ENCODE measurements at places on chromosomes 12 and 14.
A peak's percentile ranks its signal among the peaks of the same experiment; 100 is the strongest.

DNA sequence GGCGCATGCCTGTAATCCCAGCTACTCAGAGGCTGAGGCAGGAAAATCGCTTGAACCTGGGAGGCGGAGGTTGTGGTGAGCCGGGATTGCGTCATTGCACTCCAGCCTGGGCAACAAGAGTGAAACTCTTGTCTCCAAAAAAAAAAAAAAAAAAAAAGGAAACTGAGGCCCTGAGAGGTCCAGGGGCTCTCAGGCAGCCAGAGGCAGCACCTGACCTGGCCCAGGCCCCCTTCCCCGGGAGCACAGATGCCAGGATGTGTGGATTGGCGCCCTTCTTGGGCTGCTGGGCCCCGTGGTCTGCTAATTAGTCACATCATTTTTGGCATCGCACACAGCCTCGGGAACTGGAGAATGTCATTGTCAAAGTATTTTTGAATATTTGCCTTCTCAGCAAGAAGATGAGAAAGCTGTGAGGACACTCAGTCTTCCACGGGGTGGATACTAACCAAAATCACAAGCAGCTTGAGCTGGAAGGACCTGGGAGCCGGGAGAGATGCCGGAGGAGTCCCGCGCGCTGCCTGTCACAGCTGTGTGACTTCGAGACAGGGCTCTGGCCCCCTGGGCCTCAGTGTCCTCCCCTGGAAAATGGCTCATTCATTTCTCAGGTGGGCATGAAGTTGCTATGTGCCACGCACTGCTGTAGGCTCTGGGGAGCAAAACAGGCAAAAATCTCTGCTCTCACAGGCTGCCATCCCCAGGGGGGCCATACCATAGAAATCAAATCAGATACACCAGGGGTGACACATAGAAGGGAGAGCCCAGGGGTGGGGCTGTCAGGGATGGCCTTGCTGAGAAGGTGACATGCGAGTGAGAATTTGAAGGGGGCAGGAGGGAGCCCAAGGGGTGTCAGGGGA lies 12.5 kb upstream of the RCOR1 start:
- DNase-seq: peak; percentile 33

DNA sequence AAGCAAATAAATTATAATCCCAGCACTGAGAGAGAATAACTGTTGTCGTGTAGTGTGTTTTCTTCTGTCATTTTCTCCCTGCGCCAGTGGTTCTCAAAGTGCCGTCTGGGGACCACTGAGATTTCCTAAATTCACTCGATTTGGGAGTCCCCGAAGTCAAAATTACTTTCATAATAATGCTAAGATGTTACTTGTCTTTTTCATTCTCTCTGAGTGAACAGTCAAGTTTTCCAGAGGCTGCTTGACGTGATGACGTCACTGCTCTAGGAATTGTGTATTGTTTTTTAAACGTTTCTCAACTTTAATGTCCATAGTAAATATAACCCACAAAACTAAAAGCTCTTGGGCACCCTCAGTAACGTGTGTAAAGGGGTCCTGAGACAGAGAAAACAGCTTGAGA lies 796 bp upstream of the POP5 start:
- DNase-seq: no peak

DNA sequence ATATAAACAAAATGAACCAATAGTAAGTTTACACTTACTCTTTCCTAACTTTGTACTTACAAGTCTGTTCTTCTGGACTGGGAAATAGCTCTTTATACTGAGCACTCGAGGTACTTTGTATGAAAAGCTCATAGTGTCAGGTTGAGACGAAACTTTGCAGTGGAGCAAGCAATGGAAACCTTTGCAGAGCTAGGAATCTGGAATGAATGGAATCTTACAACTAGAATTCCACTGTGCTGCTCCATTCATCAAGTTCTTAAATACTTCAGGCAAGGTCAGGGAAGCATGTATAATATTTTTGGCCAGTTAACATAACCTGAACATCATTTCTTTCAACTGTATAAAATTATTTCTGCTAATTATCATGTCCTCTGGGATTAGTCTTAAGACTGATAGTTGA lies 1327.5 kb upstream of the FLRT2 start:
- DNase-seq: no peak

GRCh38 chr14:34785223-34786006 lies 71.0 kb upstream of the CFL2 start:
- DNase-seq: no peak

DNA sequence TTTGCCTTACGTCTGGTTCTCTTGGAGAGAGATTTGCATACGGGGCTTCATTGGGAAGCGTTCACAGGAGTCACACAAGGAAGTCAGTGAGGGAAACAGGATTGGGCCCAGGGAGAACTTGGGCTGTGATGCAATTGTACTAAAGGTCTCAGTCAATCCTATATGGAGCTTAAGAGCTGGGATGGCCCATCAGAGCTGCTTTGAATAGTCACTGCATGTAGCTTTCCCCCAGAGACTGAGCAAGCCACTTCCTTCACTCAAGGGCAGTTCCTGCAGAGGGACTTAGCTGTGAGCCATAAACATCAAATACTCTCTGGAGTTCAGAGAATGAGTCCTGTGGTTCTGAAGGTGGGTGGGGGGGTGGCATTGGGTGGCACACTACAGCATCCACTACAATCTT lies 605.4 kb downstream of the MED13L start:
- no peak for DNase-seq

- DNase-seq: no peak
These were observed at the start of gene ABHD12B for GRCh38 chr14:50871914-50872732. Gene ABHD12B, plus strand, starts transcription at chr14:50872053. Its CDS starts 122 bp downstream, at chr14:50872175.

- DNase-seq: no peak
These were observed 19.4 kb downstream of the GNS start for GRCh38 chr12:64739778-64740177.

GRCh38 chr14:48568688-48569087 lies 893.3 kb upstream of the MDGA2 start:
- DNase-seq: no peak

DNA sequence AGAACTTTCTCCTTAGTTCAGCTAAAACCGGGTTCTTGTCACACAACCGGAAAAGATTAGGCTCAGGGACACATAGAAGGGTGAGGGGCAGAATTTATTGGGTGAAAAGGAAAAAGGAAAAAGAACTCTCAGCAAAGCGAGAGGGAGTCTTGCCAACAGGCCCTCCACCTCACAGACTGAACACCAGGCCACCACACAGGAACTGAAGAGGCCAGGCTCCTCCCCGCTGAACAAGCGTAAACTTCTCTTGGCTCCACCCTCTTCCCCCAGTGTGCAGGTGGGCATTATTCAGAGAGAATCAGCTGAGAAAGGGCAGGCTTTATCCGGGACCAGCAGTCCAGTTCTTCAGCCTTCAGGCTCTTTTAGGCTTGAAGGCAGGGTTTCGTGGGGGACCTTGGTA lies 125.6 kb upstream of the FGD4 start:
- DNase-seq: no peak

DNA sequence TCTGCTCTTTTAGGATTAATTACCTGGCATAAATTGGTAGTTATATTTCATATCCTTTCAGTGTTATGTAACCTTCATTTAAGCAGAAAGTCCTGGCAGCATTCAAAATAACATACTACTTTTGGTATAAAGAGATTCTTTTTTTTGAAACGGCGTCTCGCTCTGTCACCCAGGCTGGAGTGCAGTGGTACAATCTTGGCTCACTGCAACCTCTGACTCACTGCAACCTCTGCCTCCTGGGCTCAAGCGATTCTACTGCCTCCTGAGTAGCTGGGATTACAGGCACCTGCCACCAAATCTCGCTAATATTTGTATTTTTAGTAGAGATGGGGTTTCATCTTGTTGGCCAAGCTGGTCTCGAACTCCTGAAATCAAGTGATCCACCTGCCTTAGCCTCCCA lies 9.2 kb downstream of the KTN1 start:
- no peak for DNase-seq

GRCh38 chr14:52227619-52228222 lies 39.8 kb upstream of the PTGDR start:
- DNase-seq: no peak

DNA sequence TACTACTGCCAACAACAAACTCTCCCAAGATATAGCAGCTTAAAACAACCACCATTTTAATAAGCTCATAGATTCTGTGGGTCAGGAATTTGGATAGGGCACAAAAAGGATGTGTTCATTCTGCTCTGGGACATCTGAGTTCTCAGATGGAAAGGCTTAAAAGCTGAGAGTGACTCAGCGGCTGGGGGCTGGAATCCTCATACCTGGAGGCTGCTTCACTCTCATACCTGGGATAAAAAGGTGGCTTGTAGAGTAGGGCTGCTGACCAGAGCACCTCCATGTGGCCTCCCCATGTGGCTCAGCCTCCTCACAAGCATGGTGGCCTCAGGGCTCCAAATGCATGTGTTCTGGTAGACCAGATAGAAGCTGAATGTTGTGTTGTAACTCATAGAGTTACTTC lies 20.2 kb upstream of the PELI2 start:
- no peak for DNase-seq

GRCh38 chr12:69464428-69464827 lies 5.8 kb upstream of the FRS2 start:
- no peak for DNase-seq

- DNase-seq: no peak
These were observed 195.5 kb downstream of the PAX9 start for GRCh38 chr14:36857136-36857535.

DNA sequence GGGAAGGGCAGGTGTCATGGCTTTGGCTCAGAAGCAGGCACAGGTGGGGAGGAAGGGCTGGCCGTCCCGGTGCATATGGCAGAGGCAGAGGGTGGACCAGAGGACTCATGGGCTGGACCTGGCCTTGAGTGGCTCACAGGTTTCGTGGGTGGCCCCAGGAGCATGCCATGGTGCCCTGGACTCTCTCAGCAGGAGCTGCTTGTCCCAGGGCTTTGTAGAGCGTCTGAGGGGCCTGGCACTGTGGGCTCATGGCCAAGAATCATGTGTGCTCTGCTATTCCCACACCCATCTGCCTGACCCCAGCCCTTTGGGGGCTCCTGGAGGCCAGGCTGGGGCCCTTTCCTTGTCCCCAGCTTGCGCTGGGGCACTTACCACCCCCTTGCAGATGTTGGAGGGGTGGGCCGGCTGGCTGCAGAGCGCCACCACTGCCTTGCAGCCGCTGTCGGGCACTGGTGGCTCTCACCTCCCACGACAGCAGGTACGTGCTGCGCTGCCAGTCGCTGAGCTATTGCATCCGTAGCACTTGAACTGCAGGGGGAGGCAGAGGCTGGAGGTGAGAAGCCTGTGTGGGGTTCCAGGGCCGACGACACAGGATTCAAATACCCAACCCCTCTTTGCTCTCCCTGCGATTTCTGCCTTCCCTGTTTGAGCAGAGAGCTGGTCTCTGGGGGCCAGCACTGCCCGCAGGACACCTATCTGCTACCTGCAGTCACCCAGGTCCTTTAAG lies 187.4 kb upstream of the PRMT8 start:
- DNase-seq: no peak

DNA sequence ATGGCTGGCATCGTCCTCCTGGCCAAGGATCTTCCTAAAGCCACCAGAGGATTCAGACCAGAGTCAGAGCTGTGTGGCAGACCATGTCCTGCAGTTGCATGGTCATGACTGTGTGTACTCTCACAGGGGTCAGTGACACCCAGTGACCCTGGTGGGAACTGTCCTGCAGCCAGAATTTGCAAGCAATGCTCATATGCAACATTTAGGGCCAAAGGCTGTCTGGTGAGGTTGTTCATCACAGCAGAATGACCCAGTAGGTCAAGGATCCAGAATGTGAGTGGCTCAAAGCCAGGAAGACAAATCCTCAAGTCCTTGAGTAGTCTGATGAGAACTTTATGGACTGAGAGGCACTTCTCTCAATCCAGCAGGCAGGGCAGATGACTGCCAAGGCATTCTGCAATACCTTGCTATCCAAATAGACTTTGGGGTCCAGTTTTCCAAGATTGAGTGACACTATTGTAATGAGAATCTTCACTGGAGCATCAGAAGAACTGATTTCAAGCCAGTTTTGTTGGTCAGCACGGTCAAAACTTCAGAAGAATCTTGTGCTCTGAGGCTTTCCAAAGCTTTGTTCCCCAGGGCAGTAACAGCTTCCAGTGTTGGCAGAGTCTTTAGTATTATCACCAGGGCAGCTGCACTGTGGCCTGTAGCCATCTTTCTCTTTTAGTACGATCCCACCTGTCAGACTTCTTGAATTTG lies 122.0 kb downstream of the PTCSC3 start:
- DNase-seq: peak; percentile 17

DNA sequence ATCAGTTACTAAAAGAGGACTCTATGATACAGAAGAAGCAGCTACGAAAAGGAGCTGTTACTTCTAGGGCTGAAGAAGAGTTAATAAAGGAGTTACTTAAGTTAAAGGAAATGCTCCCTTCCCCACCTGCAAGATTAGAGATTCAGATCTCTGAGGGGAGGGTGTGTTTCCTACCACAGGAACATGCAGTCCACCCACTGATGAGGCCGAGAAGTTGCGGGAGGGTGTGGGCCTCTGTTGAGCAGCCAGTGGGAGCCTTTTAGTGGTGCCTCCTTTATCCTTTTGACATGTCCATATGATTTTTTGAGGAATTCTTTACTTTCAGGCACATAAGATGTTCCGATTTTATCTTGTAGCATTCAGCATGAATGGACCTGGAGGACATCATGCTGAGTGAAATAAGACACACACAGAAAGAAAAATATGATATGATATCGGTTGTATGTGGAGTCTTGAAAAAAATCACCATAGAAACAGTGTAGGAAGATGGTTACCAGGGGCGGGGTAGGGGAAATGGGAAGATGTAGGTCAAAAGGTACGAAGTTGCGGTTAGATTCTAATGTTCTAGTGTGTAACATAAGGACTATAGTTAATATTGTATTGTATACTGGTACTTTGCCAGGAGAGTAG lies 4.4 kb upstream of the M6PR start:
- no peak for DNase-seq

- no peak for DNase-seq
These were observed 106.5 kb downstream of the TMTC3 start for GRCh38 chr12:88248606-88249005.

DNA sequence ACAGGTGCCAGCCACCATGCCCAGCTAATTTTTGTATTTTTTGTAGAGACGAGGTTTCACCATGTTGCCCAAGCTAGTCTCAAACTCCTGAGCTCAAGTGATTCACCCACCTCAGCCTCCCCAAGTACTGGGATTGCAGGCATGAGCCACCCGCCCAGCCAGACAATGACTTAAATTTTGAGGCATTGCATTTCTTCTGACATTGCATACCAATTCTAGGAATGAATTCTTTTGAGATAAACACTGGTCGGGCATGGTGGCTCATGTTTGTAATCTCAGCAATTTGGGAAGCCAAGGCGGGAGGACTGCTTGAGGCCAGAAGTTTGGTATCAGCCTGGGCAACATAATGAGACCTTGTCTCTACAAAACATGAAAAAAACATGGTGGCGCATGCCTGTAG lies 2.5 kb upstream of the CELA1 start:
- no peak for DNase-seq

DNA sequence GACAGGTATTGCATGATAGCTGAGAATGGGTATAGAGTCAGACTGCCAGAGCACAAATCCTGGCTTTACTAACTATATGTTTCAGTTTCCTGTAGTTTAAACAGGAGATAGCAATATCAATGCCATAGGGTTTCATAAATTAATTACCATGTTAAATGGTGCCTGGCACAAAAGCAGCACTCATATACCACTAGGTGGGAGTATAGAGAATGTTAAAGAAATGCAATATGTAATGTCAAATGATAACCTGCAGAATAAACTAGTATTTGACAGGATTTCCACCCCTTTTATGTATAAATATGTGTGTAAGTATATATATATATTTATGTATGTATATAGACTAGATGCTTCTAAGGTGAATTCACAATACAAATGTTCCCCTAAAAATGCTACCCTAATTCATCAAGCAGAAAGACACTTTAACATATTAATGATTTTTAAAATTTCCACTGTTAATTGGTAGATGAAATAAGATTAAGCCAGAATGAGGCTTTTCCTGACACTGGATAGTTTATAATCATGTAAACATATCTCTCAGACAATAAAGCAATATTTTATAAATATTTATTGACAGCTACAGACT lies 8.6 kb downstream of the WDR89 start:
- no peak for DNase-seq
